ENCODE measurements at places on chromosomes 6 and 20.
A peak's percentile ranks its signal among the peaks of the same experiment; 100 is the strongest.

DNA sequence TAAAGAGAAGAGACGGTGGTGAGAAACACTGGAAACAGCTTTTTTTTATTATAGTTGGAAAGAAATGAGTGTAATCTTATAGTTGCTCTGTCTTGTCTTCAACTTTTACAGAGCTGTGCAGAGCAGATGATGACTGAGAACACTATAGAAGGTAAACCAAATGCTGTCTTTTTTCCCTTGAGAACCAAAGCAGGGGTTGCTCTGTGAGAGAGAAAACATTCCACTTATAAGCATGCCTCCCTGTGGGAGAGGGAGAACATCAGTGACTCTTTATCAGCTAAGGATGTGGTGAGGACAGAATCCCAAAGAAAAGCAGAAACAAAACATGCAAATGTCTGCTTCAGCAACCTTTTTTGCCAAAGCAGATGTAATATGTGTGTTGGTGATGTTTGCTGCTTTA lies 179.3 kb upstream of the HDDC2 start:
- no peak for DNase-seq

DNA sequence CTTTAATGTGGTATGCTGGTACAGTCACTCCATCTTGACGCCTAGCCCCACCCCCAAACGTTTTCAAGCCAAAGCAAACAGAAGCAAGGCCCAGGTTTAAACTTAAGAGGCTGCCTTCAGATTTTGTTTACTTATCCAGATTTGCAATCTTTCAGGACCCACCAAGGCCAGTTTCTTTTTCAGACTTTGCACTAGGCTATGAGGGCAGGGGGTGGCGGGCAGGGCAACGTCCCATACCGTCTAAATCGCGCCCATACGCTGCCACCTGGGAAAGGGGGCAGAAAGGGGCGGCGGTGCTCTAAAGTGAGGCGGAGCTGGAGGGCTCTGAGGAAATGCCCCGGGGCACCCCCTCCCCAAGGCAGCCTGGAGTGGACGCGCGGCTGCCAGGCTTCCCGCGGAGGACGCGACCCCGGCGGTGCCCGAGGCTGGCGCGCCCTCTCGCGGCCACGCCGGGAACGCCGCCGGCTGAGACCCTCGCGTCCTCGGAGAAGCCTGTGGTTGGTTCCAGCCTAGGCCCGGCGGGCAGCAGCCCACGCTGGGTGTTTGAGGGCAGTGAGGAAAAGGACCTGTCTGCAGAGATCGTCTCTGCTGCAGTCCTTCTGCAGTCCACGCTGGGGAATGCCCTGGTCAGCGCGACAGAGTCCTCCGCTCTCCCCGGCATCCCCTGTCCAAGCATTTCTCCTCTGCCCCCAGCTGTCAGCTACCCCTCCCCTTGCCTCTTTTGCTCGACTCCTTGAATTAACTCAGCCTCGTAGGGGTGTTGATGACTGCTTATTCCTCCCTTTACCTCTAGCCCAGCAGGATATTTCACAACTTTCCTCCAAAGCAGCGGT lies 129.2 kb upstream of the PRND start:
- DNase-seq: peak; percentile 43

DNA sequence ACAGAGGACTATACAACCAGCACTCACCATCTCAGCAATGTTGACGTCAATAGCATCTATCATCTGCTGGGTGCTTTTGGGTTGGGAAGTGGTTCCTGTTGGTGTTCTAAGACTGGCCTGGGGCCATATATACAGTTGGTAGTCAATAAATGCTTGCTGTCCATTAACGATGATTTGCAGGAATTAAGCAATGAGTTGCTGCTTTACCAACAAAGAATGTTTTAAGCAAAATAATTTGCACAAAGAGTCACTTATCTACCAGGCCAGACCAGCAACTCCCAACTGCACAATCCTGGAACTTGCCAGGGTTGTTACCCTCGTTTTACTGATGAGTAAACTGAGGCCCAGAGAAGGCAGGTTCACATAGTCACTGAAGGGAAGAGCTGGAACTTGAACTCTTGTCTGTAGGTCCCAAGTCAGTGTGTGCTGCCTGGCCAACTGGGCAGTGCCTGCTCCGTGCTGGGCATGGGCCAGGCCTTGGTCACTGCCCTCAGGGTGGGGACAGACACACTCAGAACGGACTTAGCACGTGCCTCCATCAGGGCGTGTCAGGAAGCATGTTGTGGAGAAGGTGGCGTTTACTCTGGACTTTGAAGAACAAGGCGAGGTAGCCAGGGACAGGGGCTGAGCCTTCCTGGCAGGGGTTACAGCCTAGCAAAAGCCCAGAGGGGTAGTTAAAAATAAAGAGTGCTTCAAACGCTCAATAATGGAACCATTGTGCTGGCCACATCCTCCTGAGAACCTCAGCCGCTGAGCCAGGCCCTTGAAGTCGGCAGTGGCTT lies 2.5 kb upstream of the SRC start:
- DNase-seq: no peak

GRCh38 chr6:85368631-85369030 lies 81.3 kb upstream of the NT5E start:
- no peak for DNase-seq

GRCh38 chr6:52373151-52373690 lies 11.3 kb downstream of the PAQR8 start:
- no peak for DNase-seq

GRCh38 chr6:134819236-134819635 lies 130.7 kb downstream of the ALDH8A1 start:
- no peak for DNase-seq

DNA sequence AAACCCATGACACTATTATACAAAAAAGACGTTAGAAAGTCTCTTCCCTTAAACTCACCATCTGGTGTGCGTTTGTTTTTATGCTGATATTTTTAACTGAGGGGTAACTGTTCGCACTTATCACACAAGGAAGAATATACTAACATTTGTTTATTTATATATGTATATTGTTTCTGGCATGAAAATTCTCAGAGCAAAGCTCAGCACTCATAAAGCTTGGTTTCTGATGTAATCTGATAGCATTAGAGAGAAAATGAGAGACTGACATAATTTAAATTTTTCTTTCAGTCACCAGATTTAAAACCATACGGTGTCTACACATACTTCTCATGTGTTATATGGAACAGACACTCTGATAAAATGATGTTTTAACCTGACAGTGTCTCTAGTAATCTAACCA lies 6.9 kb downstream of the BLOC1S5 start:
- no peak for DNase-seq

GRCh38 chr20:57335392-57335791 lies 5.8 kb downstream of the SPO11 start:
- no peak for DNase-seq

DNA sequence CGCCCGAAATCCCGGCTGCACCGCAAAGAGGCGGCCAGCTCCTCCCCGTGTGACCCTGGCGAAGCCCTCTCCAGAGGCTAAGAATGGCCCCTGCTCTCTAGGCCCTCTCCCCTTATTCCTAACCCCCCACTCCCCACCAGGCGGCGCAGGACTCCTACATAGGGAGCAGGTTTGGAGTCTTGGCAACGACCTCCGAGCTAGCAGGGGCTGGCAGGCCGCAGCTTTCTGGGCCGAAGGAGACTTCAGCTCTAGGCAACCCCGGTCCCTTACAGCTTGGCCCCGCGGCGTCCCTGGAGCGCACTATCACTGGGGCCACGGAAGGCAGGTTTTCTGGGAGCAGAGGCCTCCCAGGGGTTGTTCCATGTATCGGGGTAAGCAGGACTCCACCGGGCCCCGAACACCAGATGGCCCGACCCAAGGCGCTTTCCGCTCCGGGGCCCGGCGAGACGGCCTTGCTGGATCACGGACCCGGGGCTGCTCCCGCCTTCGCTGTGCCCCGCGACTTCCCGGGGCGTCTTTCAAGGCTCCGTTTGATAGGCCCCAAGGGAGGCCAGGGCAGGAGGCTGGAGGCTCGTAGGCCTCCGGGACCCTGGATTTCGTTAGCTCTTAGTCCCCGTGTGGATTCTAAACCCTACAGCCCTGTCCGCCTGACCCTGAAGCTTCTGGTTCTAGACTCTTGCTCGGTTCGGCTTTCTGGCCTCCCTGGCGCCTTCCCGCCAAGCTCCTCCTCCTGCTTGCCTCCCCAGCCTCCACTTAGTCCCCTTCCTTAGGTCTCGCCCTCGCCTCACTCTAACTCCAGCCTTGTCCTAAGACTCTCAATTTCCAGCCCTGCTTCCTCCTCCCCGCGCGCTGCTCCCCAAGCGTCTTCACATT lies 1.9 kb downstream of the SLC32A1 start:
- DNase-seq: no peak

Data from activated T-helper 1 cell treated with anti-CD3 and anti-CD28 coated beads, Interleukin-2, amount 50 U/mL, for 16 hours (primary cell).